Fibroblast of mammary gland (primary cell): ENCODE measurements at places on chromosomes 5 and 9.
A peak's percentile ranks its signal among the peaks of the same experiment; 100 is the strongest.

DNA sequence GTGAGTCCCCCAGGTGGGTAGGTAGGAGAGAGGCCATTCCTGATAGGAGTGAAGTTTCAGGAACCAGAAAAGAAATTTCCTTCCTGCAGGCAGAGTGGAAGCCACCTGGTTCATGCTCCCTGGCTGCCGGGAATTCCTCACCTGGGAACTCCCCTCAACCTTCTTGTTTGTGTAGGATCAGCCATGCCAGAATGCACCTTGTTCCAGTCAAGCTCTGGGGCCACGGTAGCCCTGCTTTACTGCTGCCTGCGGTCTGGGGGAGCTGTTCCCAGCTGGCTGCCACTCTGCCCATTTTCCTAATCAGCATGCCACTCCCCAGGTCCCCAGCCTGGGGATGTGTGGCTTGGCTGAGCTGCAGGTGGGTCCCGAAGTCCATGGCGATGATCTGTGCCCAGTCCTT, 18.7 kb upstream of the B4GALT1 start:
- DNase-seq = no peak

GRCh38 chr5:92504346-92504745, 1076.7 kb downstream of the NR2F1-AS1 start:
- DNase-seq = no peak

GRCh38 chr9:105067895-105068580, 140.1 kb upstream of the ABCA1 start:
- peak; percentile 64 for DNase-seq

DNA sequence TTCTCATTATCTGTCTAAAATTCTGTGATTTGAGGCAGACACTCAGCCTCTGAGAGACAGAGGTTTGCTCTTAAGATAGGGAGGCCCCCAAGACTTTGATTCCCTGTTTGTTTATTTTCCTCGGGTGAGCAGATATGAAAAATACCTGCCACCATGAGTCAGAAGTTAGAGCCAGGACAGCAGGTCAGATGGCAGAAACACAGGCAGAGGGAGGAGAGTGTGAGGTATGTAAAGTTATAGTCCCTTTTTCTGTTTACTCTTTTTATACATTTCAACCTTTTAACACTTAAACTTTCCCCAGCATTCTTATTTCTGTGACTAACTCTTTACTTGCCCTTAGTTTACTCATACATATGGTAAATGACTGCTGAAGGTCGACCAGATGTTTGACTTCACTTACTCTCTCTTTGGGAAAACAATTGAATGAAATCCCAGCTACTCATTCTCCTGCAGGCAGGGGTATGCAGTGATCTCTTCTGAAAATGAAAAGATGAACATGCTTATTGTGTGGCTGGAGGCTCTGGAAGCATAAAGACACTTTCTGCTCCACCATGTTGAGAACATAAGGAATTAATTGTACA, 383.8 kb downstream of the NTRK2 start:
- DNase-seq = no peak

GRCh38 chr5:147234239-147234824, 494 bp upstream of the STK32A start:
- no peak for DNase-seq

DNA sequence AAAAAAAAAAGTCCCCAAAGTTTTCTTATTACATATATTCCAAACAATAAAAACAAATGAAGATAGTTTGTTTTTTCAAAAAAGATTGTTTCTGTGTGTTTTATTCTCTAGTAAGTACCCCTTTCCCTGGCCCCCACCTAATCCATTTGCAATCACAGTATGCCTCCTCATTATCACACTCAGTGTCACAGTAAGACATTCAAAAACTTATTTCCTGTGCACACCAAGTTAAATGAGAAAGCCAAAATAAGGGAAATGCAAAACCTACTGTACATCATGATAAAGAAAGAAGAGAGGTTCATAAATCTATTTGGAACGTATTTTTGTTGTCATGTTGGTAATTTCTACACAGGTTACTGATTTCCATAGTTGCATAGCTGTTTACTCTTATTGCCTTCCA, 62.3 kb downstream of the ST8SIA4 start:
- no peak for DNase-seq

- DNase-seq = no peak
These were observed 969.7 kb upstream of the CDH10 start for GRCh38 chr5:25614466-25614865.

- DNase-seq = peak; percentile 25
These were observed 30.4 kb downstream of the CSF2 start for GRCh38 chr5:132103969-132104391.

- no peak for DNase-seq
These were observed 20.2 kb downstream of the EXD3 start for GRCh38 chr9:137402746-137403145.

GRCh38 chr5:62465985-62466925, 53.7 kb downstream of the IPO11 start:
- peak; percentile 28 for DNase-seq

- no peak for DNase-seq
These were observed 28.1 kb downstream of the SLIT3 start for GRCh38 chr5:169272731-169273427.

GRCh38 chr5:57698086-57698485, 215.5 kb upstream of the ACTBL2 start:
- DNase-seq = no peak

GRCh38 chr5:164472165-164472564, 966.7 kb downstream of the MAT2B start:
- DNase-seq = no peak

- no peak for DNase-seq
These were observed 130.5 kb upstream of the HAND1 start for GRCh38 chr5:154608531-154609011.

- no peak for DNase-seq
These were observed 888.8 kb downstream of the CDH18 start for GRCh38 chr5:19099195-19099594.

- no peak for DNase-seq
These were observed 244.4 kb downstream of the FSTL4 start for GRCh38 chr5:133367984-133368383.

DNA sequence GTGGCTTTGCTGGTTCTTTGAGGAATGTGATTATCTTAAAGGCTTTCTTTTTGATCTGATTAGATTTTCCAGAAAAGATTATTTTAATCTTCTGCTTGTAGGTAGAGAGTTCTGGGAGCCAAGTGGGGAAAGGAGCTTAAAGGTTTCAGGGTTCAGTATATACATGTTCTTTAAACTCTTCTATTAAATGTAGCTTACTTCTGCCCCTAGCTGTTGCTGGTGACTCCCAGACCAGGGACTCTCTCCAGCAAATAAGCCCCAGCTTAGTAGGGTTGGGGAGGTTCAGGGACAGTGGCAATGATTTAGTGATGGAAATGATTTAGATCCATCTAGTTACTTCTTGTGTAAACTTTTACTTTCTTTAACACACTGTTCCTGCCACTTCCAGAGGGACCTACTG, 72.2 kb downstream of the SLC12A2 start:
- DNase-seq = peak; percentile 14

- peak; percentile 73 for DNase-seq
These were observed 24.8 kb upstream of the RLN1 start for GRCh38 chr9:5364294-5365024.

- no peak for DNase-seq
These were observed 280.6 kb downstream of the EPB41L4A start for GRCh38 chr5:112138526-112138925.

DNA sequence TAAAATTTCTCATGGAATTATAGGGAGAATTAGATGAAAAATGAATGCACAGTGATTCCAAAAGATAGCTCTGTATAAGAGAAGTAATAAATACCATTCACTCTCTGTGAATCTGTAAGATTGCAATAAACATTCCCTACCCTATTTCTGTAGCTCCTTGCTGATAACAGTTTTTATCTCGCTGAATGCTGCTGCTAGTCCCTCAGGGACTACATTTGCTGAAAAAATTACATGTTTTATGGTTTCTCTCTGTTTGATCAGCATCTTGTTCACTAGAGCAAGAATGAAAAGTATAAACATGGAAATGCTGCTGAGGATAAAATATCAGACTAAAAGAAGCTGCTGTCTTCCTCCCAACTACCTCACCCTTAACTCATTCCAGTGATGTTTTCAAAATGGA, 44.3 kb upstream of the TYRP1 start:
- no peak for DNase-seq

- DNase-seq = peak; percentile 12
These were observed 3.6 kb downstream of the IL5 start for GRCh38 chr5:132539716-132540115.

DNA sequence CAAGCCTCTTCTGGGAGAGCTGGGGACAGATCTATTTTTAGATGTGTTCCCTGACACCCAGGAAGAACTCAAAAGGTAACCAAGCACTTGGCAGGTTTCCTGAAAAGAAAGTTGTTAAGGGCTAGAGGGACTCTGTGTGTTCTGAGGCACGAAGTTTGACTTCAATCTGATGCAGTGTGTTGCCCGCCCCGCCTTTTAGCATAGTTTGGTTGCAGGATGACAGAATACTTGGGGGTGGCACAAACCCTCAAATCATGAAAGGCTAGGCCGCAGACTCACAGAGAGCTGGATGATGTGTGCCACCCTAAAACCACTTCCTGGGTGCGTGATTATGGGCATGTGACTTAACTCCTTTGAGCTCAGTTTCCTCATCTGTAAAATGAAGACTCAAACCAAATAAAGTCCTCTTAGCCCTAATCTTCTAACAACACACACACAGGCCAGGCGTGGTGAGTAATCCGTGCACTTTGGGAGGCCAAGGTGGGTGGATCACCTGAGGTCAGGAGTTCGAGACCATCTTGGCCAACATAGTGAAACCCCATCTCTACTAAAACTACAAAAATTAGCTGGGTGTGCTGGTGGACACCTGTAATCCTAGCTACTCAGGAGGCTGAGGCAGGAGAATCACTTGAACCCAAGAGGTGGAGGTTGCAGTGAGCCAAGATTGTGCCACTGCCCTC, 12.8 kb upstream of the NDFIP1 start:
- no peak for DNase-seq

GRCh38 chr5:150665044-150665443, 4.0 kb downstream of the MYOZ3 start:
- no peak for DNase-seq

GRCh38 chr5:172638209-172638768, 2.8 kb upstream of the NEURL1B start:
- DNase-seq = no peak

DNA sequence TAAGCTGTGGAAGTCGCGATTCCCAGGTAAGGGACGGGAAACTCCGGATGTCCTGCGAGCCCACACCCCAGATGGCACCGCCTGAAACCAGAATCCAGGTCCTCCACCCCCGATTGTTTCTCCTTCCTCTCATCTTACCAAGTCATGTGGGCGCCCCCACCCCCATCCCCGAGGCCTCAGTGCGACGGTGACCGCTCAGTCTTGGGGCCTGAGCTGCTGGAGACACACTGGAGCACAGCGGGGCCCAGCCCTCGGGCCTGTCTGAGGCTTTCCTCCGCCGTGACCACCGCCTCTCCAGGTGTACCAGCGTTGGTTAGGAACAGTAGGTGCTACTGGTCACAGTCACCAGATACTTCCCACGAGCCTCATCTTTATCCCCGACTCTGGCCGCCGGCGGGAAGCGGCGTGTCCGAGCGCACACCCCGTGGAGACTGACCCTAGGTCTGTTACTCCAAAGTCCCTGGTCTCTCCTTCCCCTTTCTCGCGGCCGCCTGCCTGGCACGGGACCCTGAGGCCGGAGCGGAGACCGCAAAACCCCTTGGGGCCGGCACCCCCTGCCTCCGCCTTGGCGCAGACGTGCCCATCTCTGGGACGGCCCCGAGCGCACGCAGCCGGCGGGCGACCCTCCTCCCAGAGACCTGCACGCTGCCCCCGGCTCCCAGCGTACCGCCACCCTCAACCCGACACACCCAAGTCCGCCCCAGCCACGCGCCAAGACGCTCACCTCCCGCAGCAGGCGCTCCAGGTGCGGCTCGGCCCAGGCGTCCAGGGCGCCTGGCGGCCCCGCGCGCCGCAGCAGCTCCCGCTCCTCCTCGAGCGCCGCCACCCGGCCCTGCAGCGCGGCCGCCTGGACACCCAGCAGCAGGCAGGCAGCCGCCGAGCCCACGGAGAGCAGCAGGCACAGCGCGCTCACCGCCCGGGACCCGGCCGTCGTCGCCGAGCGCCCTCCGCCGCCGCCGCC, 733 bp downstream of the COL23A1 start:
- DNase-seq = no peak

DNA sequence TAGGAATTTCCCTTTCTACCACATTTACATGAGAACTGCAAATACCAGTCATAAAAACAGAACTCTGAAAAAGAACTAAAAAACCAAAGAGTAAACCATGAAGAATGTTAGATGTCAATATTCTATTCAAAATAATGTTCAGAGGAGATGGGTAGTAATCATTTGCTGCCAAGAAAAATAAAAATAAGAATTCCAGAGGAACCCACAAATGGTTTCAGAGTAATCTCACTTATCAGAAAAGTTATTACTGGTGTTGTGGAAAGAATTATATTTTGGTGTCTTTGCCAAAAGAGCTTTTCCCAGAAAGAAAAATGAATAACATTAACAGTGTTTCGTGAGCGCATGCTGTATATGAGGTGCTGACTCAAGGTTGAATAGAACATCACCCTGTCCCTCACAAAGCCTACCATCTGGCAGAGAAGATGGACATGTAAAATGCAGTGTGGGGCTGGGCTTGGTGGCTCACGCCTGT, 35.6 kb downstream of the GPR21 start:
- DNase-seq = peak; percentile 92

- DNase-seq = no peak
These were observed 66.0 kb upstream of the PANK3 start for GRCh38 chr5:168645195-168645594.

- DNase-seq = peak; percentile 18
These were observed 364 bp upstream of the SFXN1 start for GRCh38 chr5:175478008-175478383.

DNA sequence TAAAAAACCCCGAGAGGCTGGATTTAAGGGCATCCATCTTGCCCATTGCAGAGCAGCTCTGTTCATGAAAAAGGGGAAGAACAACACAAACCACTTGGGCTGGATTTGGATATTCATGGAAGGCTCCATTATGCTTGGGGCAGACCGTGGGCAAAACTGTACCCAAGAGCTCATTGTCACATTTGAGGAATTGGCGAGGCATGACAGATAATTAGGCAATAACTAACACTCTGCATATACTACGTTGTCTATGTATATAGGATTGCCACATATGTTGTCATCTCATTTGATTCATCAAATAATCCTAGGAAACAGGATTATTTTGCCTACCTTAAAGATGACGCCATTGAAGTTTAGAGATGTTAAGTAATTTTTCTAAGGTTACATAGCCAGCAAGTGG, 255.4 kb downstream of the SMARCA2 start:
- no peak for DNase-seq

- DNase-seq = no peak
These were observed 20.7 kb downstream of the CEMIP2 start for GRCh38 chr9:71747576-71747975.

DNA sequence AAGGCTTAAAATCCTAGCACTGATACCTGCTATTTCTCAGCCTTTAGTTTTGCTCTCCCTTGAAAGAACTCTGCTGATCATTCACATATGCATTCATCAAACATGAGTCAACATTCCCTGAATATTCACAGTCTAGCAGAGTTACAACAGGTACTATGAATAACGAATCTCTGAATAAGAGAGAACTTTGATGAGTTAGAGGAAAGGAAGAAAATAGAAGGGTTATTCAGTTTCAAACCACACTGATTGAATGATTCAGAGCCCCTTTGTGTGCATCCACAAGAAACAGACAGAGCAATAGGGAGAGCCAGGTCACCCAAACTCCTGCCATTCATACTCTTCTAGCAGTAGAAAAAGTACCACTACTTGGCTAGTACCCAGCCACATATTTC, 36.0 kb downstream of the FOXD1 start:
- DNase-seq = peak; percentile 25

- no peak for DNase-seq
These were observed 13.5 kb downstream of the TXNDC15 start for GRCh38 chr5:134887593-134888159.

GRCh38 chr9:2618289-2618688, 3.3 kb upstream of the VLDLR start:
- DNase-seq = no peak

GRCh38 chr5:98604301-98604700, 169.2 kb upstream of the RGMB start:
- DNase-seq = no peak
